ENCODE measurements at places on chromosomes 11 and 22.

- no peak for DNase-seq
Measured at GRCh38 chr11:75497788-75498409, 27.8 kb downstream of the GDPD5 start.

DNA sequence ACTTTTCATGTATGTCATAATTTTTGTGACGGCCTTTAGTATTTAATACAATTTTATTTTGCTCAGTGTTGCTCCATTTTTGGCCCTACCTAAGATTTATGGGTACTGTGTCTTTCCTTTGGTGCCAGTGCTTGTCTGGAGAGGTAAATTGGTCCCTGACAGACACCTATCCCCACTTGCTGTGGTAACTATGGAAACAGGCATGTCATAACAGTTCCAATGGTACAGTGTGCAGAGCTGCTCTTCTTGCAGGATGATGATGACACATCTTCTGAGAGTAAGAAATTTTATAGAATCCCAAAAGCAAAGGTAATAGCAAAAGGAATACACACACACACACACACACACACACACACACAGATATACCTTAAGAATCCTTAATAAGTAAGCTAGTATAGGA is 118.5 kb downstream of the ELP4 start:
- DNase-seq, result no peak

- peak; percentile 21 for DNase-seq
Measured at GRCh38 chr11:221539-221938, 14.0 kb downstream of the RIC8A start.

DNA sequence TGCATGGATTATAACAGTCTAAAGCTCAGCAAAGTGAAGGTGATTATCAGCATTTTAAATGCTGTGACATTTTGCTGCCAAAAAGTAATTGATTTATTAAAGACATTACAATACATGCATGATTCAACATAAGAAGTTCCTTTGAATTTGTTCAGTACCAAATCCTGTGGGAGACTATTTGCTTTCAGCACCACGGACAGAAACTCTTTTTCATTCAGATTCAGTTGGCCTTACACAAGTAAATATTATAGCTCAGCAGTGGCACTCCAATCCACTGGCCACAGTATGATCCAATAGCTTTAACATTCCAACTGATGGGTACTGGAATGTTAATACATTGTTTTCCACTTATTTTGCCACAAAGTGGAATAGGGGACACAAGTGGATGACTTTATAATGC is 806.7 kb downstream of the NTM start:
- DNase-seq, result no peak

DNA sequence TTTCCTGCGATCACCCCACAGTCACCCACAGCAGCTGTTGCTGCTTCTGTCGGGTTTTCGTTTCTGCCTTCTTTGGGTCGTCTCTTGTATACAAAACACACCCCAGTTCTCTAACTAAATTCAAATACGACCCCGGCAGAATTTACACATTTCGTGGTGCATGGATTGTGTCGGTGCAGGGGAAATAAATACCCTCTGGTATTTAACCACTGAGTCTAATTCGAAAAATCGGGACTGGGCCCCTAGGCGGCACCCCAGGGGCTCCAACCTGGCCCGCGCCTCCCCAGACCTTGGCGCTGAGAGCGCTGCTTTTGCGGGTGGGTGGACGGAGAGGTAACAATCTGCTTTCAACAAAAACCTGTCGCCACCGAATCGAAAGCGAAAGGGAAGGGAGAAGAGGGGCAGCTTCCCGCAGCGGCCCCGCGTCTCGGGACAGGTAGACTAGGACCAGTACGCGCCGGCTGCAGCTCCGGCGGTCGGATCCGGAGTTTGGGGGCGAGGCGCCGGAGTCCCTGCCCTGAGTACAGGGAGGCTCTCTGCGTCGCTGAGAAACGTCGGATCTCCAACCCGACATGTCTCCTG is 4.4 kb downstream of the ALX4 start:
- no peak for DNase-seq

- no peak for DNase-seq
Measured at GRCh38 chr11:66136752-66137123, 66.7 kb downstream of the PACS1 start.

- DNase-seq, result peak; percentile 33
Measured at GRCh38 chr22:47210112-47210657, 447.7 kb downstream of the TBC1D22A start.

- no peak for DNase-seq
Measured at GRCh38 chr11:78168539-78169477, 19.6 kb downstream of the KCTD21 start.

DNA sequence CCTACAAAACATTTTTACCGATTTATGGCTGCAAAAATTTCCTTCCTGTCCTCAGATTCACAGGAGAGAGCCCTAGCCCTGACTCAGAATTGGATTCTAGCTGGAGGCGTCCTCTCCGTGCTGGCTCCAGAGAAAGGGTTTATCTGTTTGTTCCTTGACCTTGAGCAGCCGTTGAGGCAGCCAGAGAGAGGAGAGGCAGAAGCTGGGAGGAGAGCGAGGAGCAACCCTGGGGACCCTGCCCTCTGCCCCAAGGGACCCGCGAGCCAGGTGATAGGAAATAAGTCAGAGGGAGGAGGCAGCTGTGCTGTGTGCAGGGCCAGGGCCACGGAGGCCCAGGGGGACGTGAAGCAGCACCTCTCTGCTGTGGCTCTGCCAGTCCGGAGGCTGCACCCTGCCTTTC is 75.6 kb downstream of the IGLL1 start:
- DNase-seq, result no peak

DNA sequence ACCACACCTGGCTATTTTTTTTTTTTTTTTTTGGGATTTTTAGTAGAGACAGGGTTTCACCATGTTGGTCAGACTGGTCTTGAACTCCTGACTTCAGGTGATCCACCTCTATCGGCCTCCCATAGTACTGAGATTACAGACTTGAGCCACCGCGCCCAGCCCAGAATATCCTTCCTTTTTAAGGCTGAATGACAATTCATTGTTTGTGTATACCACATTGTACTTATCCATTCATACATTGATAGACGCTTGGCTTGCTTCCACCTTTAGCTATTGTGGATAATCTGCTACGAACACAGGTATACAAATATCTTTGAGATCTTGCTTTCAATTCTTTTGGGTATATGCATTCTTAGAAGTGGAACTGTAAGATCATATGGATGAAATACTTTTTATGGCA is 10.8 kb upstream of the RASSF10 start:
- no peak for DNase-seq

DNA sequence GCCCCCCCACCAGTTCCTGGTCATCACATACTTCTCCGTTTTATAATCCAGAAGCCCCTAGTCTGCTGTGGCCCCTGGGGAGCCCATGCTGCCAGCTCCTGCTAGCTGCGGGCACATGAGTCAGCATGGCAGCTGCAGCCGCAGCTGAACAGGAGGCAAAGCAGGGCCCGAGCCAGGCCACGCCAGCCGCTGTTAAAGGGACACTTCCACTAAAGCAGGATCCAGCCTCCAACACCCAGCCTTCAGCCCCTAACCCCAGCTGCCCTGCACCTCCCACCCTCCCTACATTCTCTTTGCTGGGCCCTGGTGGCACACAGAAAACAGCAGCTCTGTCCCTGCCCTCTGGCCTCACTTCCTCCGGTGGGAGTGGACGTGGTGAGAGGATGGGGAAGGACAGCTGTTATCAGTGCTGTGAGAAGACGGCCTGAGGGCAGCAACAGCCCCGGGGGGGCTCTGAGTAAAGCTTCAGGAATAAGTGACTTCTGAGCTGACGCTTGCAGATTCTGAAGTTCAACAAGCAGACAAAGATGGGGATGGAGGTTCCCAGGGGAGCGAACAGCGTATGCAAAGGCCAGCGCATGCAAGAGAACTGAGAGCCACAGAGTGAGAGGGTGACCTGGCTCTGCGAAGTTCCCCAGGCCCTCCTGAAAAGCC is 688 bp upstream of the LRRC74B start:
- DNase-seq, result no peak

DNA sequence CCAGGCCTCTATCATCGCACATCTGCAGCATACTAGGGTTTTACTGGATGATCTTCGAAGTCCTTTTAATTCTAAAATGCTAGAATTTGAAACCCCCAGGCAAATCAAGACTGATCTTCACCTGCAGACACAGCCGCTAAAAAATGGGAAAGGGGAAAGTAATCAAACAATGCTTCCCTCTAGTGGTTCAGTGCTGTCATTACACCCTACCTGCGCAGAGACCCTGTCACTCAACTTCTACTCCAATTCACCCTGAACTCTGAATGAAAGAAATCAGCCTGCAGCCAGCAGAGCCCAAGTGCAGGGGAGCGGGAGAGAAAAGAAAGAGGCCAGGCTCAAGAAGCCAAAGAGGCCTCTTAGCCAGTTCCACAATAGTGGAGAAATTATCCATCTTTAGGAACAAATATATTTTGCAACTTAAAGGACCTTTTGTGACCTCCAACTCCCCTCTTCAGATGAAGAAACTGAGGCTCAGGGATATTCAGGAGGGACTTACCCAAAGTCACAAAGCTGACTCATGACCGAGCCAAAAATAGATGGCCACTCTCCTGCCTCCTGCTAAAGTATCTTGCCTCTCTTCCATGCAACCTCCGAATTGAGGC is 33.0 kb downstream of the SERGEF start:
- DNase-seq, result peak; percentile 62

DNA sequence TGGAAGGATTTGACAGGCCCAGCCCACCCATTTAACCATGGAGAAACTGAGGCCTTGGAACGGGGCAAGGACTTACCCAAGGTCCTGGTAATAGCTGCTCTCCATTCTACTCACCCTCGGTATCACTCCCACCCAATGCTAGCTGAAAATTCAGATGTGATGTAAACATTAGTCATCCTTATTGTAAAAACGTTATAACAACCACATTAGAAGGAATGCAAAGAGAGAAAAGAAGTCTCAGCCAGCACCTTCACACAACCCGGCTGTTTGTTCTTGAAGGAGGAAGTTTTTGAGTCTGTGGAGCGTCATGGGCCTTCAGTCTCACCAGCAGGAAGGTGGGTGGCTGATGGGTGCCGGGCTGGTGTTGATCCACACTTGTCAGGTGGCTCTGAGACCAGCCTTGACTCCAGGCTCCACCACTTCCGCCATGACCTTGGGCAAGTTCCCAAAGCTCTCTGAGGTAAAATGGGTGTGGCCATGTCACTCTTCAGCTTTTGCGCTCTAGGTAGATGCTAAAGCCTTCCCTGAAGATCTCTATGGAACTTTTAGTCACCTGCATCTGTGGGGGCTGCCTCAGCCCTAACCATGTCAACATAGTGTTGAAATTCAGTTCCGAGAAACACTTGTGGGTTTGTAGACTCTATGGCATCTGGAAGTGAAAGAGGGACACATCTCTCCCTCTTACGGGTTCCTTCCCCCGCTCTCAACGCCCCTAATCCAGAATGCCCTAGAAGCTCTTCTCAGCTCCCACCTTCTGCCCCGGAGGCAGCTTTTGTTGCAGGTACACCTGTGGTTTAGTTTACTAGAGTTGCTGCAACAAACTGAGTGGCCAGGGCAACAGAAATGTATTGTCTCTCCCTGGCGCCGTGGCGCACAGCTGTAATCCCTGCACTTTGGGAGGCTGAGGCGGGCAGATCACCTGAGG is 14.8 kb downstream of the CD6 start:
- DNase-seq, result peak; percentile 91

GRCh38 chr11:130003717-130004001 is 1.0 kb upstream of the PRDM10 start:
- DNase-seq, result no peak

- no peak for DNase-seq
Measured at GRCh38 chr11:78594814-78595213, 20.1 kb upstream of the NARS2 start.

DNA sequence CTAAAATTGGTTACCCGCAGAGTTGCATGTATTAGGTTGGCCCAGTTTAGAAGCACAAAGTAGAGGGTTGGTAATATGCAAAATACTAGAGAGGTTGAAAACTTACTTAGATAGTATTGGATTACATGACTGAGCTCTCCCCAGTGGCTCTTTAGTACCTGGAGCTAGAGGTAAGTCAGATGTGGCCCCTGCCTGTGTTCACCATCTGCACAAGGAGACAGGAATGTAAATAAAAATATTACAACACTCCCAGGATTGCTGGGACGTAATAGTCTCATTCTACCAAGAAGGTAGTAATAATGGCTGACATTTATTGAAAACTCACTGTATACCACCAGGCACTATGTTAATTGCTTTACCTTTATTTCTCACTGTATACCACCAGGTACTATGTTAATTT is 129.6 kb downstream of the SLC17A6 start:
- no peak for DNase-seq

GRCh38 chr22:30919973-30920372 is 48.6 kb downstream of the MORC2 start:
- no peak for DNase-seq

- no peak for DNase-seq
Measured at GRCh38 chr22:35454416-35455054, 54.6 kb downstream of the MCM5 start.

GRCh38 chr11:75481223-75481921 is 44.4 kb downstream of the GDPD5 start:
- no peak for DNase-seq

GRCh38 chr11:15645201-15645600 is 530.5 kb downstream of the INSC start:
- no peak for DNase-seq

GRCh38 chr22:22906907-22907550 is 19.4 kb downstream of the IGLL5 start:
- no peak for DNase-seq

DNA sequence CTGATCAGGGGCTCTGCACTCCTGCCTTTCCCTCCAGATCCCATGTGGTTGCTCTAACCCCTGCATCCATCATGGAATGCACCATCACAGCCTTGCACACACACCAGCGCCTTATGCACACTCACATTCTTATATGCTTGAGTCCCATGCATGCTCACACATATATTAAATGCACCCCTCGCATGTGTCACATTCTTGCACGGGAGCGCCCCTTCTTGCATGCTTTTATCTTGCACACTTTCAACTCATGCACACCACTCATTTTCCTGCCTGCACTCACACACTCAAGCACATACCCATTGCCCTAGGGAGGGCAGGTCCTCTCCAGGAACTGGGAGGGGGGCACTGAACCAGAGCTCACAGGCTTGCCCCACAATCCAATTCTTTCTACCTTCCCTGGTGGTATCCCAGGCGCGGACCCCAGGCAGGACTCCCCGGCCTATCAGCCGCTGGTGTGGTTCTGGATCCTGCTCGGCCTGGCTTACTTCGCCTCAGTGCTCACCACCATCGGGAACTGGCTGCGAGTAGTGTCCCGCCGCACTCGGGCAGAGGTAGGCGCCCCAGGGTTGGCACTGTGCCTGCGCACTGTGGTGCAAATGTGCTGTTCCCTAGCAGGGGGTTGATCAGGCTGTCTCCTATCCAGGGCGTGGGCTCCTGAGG is 2.3 kb upstream of the CATSPERZ start:
- DNase-seq, result no peak

- DNase-seq, result no peak
Measured at GRCh38 chr11:74783241-74783871, 34.7 kb downstream of the RNF169 start.

- DNase-seq, result no peak
Measured at GRCh38 chr11:34614344-34615104, 6.4 kb upstream of the EHF start.

GRCh38 chr11:86386746-86387145 is 12.1 kb downstream of the CCDC81 start:
- no peak for DNase-seq
